ENCODE measurements at places on chromosomes 12 and 14. TPM values are rescaled to one million over a fixed set of nuclear protein-coding genes. Genes with fewer than 3 reads are reported as not detected.

- no peak for DNase-seq
Observed at GRCh38 chr14:54221432-54221803, 175.4 kb upstream of the CDKN3 start.

DNA sequence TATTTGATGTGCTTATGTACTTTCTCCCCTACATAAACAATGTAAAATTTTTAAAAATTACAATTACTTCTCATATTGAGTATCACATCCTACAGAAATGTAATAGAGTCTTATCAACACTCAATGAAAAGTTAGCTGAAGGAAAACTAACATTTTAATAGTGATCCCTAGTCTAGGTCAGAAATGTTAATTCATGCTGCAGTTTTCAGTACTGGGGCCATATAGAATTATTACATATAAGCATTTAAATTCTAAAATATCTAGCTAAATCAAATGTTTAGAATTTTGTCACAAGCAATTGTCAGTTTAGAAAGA lies 37.8 kb downstream of the SLC6A15 start:
- DNase-seq = no peak

DNA sequence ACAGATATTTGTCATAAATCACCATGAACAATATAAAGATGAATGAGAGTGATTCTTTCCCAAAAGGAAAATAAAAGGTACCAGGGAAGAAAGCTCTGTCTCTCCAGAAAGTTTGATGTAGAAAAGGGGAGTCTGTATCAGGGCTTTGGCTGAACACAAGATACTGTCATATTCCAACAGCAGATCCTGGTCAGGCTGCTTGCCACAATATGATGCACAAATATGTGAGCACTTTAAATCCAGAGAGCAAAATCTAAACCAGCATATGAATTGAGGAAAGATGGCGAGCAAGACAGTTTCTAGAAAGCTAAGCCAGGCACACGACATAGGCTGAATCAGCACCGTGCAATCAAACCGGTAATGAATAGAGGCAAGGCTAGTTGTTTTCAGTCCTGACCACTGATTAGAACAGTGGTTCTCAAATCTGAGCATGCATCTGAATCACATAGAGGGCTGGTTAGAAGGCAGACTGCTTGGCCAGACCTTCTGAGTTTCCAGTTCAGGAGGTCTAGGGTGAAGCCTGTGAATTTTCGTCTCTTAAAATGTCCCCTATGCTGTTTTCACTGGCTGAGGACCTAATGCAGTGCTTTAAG lies 60.7 kb downstream of the PLCZ1 start:
- DNase-seq = no peak

GRCh38 chr14:34502545-34503225 lies 36.8 kb downstream of the EAPP start:
- no peak for DNase-seq

- no peak for DNase-seq
Observed at GRCh38 chr12:74349925-74350324, 187.7 kb upstream of the ATXN7L3B start.

DNA sequence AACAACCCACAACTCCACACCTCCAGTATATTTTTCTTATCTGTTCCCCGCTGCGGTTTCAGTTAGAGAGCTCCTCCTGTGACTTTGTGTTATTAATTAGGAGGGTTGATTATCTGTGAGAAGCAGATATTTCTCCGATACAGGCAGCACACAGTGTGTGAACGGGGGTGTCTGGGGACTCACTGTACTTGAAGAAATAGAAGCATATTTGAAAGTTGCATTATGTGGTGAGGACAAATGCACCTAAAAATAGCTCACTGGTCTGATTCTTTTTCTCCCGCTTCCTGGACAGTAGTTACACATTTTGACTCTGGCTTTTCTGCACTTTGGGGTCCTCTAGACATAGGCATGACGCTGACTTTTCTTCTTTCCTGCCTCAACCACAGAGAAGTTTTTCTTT lies 277.7 kb downstream of the VRK1 start:
- no peak for DNase-seq

DNA sequence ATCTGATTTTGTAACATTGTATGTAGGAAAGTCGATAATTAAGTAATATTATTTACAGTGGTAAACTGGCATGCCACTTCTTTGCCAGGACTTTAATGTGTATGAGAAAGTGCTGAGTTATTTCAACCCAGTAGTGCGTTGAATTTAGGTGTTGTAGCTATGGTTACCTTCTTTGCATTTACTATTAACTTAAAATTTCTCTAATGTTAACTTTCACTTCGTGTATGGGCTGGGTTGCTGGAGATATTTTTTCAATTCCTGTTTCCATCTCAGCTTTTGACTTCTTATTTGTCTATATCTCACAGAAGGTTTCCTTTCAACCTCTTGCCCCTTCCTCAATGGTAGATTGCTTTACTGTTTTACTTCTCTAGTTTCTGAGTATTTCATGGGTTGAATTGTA lies 1345.6 kb downstream of the FSCB start:
- no peak for DNase-seq

- no peak for DNase-seq
Observed at GRCh38 chr12:57868221-57868620, 21.7 kb upstream of the CTDSP2 start.

DNA sequence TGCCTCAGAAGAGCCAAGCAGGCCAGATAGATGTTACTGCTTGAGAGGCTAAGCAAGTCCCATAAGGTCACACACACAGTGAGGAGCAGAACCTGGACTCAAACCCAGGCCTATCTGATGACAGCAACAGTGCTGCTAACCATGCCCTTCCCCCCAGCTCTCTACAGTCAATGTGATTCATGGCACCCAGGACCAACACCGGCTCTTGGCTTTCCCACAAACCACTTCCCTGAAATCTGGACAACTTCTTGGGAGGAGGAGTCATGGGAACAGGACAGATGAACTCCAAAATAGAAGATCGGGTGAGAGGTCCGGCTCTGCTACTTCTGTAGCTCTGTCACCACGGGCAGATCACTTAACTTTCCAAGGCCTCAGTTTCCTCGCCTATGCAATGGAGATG lies 716 bp upstream of the PTGDR start:
- no peak for DNase-seq

- no peak for DNase-seq
Observed at GRCh38 chr12:94080341-94081009, 67.9 kb upstream of the PLXNC1 start.

GRCh38 chr14:75053396-75054291 lies 2.4 kb upstream of the MLH3 start:
- DNase-seq = no peak

DNA sequence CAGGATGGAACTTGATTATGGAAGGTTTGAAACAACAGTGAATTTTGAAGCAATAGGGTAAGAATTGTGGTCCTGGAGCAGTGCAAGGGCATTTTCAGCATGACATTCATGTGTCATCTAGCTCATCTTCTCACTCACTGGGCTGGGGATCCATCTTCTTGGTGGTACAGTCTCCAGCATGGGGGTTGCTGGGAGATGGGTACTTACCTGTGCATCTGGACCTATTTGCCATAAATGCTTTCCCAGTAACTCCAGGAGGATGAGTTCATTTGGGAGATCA lies 7.2 kb downstream of the HSP90AA1 start:
- no peak for DNase-seq

DNA sequence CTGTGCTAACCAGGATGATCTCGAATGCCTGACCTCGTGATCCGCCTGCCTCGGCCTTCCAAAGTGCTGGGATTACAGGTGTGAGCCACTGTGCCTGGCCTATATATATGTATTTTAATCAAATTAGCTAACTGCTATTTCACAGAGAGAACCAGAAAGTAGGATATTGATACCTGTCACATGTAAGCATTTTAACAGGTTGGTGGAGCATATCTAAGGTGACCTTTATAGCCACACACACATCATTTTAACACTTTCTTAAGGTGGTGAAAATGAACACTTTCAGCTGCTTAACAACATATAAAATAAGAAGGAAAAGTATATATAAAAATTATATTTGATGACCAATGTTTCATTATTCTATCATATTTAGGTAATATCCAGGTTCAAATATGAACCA lies 57.0 kb upstream of the ATF7IP start:
- no peak for DNase-seq

DNA sequence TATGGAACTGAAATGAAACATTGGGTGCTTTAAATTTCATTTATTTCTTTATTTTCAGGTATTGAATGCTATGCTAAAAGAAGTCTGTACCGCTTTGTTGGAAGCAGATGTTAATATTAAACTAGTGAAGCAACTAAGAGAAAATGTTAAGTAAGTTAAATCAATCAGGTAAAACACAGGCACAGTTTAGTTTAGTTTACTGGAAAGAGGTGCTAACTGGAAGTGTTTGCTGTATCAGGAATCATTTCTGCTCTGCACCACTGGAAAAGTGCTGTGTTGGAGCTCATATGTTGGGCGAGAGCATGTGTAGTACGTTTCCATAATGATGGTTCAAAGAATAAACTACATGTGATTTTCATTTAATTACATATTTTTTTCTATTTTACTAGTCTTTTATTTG lies 16.7 kb downstream of the SRP54 start:
- DNase-seq = no peak

GRCh38 chr12:46354802-46355199 lies 17.8 kb downstream of the SLC38A2 start:
- no peak for DNase-seq

- no peak for DNase-seq
Observed at GRCh38 chr14:90521084-90521929, 124.5 kb downstream of the CALM1 start.

DNA sequence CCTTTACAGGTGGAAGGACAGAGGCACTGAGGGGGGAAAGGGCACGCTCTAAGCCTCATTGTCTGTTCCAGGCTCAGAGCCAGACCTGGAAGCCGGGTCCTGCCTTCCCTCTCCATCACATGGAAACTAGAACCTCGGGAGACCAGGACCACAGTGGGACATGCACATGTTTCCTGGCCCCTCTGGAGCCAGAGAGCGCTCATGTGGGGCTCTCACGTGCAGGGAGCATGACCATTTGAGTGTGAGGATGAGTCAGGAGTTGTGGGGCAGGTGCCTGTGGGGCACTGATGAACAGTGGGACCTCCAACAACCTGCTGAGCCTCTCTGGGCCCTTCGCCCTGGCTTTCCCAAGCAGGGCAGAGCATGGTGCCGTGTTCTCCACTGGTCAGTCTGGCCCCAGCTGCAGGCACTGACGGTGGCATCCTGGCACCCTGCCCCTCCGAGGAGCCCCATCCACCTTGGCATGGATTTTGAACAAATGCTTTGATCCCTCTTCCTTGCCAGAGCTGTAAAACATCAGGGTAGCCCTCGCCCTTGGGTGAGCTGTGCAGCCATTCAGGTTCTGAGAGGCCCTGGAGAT lies 100.2 kb downstream of the RIN3 start:
- no peak for DNase-seq

DNA sequence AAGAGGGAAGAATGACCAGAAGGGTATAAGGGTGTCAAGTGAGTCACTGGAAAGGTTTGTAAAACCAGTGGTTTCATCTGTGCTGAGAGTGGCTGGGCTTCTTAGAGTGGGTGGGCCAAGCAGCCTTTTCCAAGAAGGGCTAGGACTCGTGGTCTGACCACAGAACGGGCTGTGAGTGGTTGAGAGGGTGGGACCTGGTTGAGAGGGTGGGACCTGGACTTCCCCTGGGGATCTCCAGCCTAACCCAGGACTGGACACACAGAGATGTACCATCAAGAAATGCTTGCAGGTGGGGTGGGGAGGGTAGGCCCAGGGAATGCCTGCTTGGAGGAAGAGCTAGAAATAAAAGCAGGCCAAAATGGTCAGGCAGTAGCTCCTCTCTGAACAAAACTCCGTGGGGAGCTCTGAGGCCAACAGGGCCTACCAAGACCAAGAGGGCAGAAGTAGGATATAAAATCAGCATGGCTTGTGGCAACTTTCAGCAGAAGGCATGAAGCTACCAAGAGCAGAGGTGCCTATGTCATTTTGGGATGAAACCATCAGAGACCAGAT lies 140.5 kb downstream of the FOXN3 start:
- DNase-seq = no peak

DNA sequence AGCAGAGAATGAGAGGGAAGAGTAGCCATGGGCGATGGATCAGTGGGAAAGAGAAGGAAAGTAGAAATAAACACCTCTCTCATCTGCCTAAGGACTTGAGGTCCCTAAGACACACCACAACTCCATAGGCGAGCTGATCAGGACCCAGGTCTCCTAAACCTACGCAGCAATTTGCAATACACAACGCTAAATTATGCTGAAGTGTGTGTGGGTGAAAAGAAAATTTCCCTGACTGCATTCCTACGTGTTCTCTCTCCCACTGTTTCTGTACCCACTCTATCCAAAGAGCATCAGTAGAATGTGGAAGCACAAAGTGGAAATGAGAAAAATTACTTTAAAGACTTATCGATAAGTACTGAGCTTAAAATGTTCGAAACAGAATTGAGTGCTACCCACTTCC lies 88.9 kb downstream of the RPS29 start:
- DNase-seq = no peak

- peak; percentile 3 for DNase-seq
Observed at GRCh38 chr14:59301354-59301753, 112.9 kb downstream of the DAAM1 start.

DNA sequence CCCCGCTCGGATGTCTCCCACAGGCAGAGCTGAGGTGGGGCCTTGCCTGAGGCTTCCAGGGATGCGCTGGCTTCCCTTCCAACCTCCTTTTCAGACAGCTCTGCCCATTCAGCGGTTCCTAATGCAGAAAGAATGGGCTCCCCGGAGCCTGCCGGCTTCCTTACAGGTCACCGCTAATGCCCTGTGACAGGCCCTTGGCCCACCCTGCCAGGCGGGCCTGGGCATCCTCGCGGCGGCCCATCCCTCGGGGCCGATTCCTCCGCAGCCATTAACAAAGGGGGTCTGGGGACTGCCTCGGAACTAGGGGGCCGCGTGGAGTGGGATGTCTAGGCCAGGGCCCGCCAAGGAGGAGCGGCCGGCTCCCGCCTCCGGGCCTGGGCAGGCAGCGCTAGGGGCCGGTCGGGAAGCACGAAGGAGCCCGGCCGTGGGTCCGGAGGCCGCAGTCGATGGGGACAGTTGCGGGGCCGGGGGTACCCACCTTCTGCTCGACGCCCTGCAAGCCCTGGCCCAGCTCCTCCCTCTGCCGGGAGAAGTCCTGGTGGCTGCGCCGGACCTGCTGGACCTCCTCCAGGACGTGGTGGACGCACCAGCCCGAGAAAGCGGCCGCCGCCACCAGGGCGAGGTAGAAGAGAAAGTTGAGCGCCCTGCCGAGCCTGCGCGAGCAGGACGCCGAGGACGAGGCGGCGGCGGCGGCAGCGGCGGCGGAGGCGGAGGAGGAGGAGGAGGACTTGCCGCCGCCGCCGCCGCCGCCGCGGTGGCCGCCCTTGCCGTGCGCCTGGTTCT lies 738 bp downstream of the CKAP4 start:
- DNase-seq = peak; percentile 43

- DNase-seq = no peak
Observed at GRCh38 chr14:71742485-71742884, 189.7 kb upstream of the RGS6 start.

The PLEK2 gene
- 1.3 TPM for total RNA-seq

The SLCO1C1 gene
- not detected for total RNA-seq

The PRH2 gene
- not detected for total RNA-seq

The AQP6 gene
- not detected for total RNA-seq

The CD9 gene
- 0.66 TPM for total RNA-seq

The RNASE1 gene
- total RNA-seq = not detected

The YARS2 gene
- 12.0 TPM for total RNA-seq

The TAS2R7 gene
- not detected for total RNA-seq
